ENCODE measurements at places on chromosomes 1 and 21.

GRCh38 chr1:204178487-204179281, 12.5 kb upstream of the REN start:
- DNase-seq, result no peak

DNA sequence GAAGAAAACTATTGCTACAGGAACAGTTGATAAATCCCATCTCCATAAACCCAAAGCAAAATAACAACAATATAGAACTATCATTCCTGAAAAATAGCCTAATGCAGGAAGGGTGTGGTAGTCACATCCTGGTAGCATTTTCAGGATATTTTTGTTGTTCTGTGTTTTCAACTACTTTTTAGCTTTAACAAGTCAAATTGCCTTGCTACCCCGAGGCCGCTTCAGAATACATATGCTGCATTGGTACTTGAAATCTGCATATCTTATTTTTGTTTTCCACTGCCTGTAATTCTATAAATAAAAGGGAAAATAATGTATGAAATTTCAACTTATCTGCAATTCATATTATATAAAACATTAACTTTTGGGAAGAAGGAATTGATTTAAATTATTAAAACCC, 36.8 kb upstream of the SYT14 start:
- DNase-seq, result no peak

GRCh38 chr1:64675718-64676345, 69.0 kb upstream of the RAVER2 start:
- no peak for DNase-seq

DNA sequence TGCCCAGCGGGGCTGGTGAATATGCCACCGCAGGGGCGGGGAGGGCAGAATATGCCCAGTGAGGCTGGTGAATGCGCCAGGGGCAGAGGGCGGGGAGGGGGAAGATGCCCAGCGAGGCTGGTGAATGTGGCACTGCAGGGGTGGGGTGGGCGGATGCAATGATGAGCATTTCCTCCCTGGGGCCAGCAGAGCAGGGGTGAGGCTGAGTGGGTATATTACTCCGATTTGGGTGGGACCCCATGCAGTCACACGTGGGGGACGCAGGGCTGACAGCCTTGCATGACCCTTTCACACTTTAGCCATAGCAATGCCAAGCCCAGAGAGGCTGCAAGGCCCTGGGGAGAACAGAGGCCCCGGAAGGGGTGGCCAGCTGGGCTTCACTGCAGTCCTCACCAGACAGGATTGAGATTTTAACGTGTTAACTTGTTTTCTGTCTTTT, 9.3 kb upstream of the SLX9 start:
- DNase-seq, result no peak

GRCh38 chr1:236123563-236123962, 18.8 kb upstream of the GPR137B start:
- no peak for DNase-seq

GRCh38 chr1:51294566-51295184, 35.7 kb downstream of the TTC39A start:
- DNase-seq, result no peak

DNA sequence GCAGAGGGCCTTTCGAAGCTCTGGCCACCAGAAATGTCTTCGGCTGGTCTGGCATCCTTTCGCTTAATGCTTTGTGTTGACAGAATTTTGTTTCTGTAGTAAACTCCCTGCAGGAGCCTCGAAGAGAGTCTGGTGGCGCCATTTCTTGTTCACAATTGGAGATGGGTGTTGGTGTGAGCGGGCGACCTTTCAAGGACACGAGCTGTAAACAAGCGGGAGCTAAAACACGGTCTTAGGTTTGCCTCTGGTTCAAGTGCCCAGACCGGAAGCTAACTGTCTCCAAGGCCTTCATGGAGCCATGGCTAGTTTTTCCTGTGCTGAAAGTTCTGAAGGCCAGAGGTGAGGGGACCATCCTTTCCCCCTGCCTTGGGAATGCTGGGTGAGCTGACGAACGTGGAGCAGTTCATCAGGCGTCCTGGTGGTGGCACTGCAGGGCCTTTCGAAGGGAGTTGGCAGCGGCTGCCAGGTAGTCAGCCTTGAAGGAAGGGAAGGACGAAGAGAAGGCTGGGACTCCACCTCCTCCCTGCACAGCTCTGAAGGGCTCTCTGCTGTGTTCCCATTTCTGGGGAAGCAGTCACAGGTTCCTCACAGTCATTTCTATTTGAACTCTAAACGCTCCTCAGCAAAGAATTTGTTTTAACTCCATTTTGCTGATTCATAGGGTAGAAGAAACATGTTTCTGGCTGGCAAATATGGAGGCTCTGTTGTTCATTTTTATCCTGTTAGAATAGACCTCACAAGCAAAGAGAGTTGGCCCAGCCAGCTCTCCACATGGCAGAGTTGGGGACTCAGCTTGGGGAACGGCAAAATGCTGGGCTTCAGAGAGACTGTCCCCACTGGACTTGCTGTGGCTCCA, 35.2 kb downstream of the URB2 start:
- peak; percentile 26 for DNase-seq

- DNase-seq, result no peak
Measured at GRCh38 chr1:231855361-231855760, 228.8 kb downstream of the DISC1 start.

- no peak for DNase-seq
Measured at GRCh38 chr1:229238231-229238630, 32.7 kb upstream of the RAB4A start.

GRCh38 chr1:163337631-163338030, 15.9 kb downstream of the NUF2 start:
- DNase-seq, result no peak

GRCh38 chr1:36847186-36847585, 187.1 kb downstream of the GRIK3 start:
- no peak for DNase-seq

DNA sequence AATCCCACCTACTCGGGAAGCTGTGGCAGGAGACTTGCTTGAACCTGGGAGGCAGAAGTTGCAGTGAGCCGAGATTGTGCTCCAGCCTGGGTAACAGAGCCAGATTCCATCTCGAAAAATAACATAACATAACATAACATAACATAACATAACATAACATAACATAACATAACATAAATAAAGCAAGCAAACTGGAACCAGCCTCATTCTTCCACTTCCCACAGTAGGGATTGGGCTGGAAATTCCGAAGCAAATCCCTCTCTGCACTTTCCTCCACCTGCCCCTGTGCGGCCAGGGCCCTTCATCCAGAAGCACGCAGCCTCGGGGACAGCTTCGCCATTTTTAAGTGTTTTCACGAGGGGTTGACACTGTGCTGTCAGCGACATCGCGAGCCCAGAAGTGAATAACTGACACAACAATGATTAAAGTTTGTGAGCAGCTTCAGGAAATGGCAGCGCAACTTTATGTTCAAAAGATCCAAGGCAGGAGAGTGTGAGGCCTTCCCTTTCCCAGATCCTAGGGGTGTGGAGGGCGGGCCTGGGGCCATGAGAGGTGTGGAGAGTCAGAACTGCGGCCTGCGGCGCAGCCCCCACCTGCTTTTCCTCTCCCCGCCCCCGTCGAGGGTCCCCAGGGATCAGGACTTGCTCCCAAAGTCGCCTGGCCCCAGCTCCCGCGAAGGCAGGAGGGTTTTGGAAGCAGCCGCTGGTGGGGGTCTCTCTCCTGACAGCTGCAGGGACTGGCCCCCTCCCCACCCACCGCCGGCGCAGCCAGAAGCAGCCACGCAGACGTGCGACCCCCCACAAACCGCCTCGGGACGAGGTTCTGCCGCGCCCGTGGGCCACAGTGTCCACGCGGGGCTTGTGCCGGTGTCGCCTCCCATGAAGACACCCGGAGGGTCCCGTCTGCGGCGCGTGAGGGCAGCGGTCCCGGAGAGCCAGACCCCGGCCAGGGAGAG, 651 bp upstream of the GABRD start:
- no peak for DNase-seq

DNA sequence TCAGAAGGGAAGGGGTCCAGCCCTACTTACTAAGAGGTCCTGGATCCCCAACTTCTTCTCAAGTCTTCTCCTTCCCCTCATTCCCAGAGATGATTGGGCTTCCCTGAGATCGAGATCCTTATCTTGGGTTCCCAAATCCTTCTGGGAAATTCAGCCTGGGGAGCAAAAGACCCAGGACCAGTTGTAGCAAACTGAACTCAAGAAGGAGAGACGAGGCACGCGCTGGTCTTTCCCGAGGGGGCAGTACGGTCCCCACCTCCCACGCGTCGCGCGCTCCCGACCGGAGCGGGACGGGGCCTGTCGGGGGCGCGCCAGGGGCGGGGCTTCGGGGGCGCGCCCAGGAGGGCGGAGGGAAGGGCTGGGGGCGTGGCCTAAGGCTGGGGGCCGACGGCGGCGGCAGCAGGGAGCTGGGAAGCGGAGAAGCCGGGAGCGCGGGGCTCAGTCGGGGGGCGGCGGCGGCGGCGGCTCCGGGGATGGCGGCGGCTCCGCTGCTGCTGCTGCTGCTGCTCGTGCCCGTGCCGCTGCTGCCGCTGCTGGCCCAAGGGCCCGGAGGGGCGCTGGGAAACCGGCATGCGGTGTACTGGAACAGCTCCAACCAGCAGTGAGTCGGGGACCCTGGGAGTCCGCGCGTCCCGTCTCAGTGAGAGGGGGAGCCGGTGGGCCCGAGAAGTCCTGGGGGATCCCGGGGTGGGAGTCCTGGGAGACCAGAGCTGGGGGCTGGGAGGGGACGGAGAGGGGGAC, at the start of gene EFNA3:
Gene EFNA3, plus strand, starts transcription at position 369 of the 741 bp plus-strand sequence. Its CDS starts 105 bp downstream, at position 474.
- peak; percentile 77 for DNase-seq

DNA sequence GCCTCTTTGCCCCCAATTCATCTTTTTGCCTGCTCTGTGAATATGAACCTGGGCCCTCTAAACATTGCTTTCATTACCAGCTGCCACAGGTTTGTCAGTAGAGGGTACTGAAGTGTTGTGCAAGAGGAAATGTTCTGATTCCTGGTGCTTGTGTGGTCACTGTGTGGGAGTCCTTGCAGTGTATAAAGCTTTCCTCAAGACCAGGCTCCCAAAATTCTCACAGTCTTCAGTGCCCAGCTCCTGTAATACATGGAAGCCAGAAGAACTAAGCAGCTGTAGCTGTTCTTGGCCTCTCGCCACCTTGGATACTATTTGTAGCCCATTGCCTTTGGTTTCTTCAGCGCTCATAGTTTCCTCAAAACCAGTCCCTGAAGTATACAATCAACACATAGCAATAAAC, 1046.2 kb downstream of the BRINP3 start:
- DNase-seq, result no peak
